T-helper 2 cell (primary cell): ENCODE measurements at places on chromosomes 7 and 10.
A peak's percentile ranks its signal among the peaks of the same experiment; 100 is the strongest.

DNA sequence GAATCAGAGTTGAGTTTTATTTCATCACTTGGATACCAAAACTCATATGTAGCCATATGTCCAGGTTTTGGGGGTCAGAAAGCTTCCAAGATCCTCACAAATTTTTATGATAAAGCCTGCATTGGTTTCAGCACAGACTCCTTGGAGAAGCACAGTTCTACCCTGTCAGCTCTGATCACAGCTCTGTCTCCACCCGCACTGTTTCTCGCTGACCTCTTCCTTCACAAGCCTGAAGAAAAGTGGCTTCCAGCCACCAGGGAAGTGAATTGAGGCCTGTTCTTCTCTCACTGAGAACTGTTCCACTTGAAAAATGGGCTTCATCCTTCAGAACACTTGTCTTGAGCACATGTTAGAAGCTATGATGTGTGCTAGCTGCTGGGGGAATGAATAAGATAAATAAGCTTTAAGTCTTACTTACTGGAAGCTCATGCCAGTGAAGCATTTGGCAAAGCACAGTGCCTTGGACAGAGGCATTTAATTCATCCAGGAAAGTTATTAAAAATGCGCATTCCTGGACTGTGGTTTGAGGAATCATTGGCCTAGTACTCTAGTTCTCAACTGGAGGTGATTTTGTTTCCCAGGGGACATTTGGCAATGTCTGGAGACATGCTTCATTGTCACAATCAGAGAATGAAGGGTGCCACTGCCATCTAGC, 133.6 kb downstream of the BMPER start:
- DNase-seq, result no peak

DNA sequence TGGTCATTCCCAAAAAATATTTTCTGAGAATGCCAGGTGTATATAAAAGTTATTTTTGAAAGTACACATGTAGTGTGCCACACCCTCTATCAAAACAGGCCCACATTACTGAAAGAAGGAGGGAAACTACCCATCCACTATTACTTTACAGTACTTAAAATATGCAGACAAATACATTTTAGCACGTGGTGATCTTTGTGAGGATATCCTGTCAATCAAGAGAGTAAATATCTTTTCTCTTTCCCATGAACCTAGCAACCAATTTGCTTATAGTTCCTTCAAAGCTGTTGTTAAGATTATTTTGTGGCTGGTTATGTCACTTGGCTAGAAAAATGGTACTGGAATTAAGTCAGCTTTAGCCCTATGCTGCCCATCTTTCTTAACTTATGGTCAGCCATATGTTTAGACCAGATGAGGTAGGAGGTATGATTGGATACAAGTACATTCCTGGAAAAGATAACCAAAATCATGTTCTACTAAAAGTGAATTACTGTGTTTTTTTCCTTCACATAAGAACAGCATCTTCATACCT, 70.1 kb downstream of the AUTS2 start:
- DNase-seq, result no peak

- DNase-seq, result no peak
These were observed 1000.9 kb downstream of the LRMDA start for GRCh38 chr10:76432016-76433012.

DNA sequence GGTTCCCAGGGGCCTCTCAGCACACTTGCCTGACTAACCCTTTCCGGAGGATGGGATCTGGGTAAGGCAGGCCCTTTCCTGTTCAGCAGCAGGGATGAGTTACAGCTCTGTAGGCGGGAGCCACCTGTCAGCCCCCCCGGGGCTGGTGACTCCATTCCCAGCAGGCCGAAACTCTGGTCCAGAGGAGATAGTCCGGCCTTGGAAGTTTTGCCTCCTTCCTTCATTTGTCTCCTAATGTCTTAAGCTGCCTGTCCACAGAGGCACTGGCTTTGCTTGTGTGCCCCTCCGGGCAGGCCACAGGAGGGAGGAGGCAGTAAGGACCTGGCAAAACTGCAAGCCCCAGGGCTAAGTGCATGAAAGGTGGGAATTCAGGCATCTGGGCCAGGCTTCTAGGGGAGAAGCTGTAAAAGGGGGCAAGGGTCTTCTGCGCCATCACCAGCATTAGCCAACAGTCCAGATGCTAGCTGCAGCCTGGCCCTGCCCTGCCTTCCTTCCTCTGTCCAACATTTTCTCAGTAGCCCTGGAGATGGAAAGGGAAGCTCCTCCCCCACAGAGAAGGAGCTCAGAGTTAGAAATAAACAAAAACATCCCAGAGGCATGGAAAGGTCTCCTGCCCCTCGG, 1.2 kb downstream of the ADIRF start:
- no peak for DNase-seq

DNA sequence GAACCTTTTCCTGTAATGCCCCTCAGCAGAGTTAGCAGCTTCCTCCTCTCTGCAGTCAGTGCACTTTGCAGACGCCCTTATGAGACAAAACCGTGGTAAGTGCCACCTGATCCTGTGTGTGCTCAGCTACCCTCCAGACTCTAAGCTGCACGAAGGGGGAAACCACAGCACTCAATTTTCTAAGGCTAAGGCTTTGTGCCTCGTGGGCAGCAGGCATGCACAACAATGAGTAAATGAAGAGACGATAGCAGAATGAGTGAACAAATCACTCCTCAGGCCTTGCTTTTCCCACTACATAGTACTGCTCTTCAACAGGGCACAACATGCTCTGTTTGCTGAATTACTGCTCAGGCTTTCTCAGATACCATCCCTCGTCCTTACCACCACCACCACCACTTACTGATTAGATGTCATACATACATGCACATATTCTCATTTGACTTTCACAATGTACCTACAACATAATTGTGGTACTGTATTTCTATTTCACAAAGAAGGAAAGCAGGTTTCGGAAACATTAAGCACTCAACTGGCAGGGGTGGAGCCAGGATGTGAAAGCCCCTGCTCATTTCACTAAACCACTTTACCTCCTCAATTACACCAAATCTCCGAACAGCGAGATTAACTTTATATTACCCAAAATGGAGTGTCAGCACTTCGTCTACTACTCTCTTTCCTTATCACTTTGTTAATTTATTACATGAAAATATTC, 85.4 kb downstream of the ICA1 start:
- peak; percentile 19 for DNase-seq

DNA sequence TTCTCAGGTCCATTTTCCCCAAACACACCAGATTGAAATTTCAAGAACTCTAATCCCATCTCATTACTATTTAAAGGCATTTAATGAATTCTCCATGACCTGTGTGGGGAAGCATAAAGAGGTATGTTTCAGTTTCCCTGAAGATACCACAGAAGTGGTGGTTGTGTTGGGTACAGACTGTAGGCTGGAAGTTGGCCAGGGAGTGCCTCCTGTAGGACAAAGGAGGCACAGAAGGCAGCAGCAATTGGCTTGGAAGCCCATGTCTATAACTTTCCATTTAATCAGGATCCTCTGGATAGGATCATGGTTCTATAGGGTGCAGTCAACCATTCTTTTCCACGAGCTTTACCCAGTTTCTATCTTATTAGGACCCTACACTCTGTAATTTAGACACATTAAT, 8.6 kb upstream of the BET1 start:
- no peak for DNase-seq

- DNase-seq, result no peak
These were observed 116.9 kb upstream of the GDF10 start for GRCh38 chr10:47182934-47183703.

DNA sequence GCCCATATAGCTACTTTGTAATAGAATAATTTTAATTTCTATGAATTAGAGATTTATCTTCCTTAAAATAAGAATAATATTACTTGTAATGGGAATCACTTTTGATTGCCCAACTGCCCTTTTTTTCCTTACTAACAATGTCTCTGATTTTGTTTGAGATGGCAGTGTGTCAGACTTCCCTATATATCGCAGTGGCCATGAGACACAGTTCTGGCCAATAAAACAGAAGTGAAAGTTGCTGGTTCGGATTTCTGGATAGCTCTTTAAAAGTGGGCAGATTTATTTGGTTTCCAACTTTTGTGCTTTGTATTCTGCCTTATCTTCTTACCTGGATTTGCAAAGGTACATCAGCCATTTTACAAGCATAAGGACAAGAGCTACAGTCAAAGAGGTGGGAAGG, 170.2 kb downstream of the PPP1R17 start:
- no peak for DNase-seq

- DNase-seq, result no peak
These were observed 7.6 kb downstream of the BPGM start for GRCh38 chr7:134654104-134654775.

DNA sequence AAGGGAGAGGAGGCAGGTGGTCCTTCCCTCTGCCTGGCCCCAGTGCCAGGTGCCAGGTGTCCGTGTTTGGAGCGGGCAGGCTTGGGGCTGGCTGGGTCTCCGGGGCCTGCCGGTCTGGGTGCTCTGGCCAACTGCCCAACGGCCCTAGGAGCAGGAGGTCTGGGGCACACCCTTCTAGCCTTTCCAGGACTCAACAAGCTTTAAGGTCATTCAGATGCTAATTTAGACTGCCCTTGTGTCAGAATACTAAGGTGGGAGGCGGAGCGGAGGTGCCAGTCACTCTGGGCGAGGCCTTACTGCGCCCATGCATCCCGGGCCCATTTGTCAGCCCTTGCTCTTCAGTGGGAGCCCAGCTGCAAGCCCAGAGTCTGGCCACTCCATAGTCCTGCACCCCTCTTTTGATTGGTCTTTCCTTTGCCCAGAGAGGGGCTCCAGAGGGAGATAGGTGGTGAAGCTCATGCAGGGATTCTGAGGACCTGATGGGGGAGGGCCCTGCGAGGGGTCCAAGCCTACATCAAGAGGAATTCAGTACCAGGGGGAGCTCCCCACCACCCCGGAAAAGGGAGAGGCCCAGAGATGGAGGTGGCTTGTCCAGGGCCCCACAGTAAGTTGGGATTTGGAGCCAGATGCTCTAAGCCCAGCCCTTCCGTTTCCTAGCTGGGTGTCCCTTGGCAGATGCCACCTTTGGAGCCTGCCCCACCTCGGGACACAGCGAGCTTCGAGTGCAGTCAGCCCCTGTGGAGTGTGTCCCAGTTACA, 1.3 kb downstream of the PGAM2 start:
- no peak for DNase-seq

DNA sequence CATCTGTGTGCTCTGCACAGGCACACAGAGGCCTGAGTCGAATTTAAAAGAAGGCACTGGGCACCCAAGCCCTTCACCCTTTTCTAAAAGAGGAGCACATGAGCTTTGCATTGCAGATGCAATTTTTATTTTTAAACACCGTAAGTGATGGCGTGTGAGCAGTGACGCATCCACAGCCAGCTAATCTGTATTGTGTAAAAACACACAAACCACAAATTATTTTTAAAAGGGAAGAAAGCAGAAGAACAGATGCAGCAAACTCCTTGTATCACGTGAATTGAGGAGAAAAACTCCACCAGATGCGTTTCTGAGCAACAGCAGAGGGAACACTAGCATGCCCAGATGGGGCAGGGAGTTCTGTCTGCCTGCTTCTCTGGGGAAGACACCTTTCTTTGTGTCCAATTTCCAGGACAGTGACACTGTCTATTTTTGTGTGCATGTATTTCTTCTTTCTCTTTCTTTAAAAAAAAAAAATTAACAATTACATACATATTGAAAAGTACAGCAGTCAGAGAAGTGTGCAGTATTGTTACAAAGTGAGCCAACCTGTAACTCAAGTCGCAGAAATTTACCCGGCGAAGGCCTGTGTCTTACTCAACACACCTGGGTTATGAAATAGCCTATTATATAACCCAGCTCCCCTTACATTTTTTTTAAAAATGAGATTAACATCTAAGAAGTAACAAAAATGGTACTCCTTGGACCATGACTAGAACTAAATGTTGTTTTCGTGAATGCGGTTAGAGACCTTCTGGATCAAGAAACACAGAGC, 39.2 kb downstream of the EEPD1 start:
- no peak for DNase-seq

DNA sequence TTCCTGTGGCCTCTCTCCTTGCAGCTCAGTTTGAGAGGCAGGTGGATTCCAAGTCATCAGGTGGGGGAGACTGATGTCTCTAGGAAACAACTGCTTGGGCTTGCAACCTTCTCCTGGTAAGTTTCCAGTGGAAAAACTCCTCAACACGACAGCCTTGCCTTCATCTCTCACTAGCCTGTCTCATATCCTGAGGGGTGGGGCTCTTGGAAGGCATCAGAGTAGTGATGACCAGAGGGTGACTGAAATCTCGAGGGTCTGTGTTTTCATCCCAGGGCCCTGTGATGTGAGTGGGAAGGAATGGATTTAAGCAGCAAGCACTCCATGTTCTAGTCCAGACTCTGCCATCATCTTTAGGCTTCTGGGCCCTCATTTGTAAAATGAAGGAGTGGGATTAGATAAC, 107.0 kb downstream of the NRP1 start:
- no peak for DNase-seq

DNA sequence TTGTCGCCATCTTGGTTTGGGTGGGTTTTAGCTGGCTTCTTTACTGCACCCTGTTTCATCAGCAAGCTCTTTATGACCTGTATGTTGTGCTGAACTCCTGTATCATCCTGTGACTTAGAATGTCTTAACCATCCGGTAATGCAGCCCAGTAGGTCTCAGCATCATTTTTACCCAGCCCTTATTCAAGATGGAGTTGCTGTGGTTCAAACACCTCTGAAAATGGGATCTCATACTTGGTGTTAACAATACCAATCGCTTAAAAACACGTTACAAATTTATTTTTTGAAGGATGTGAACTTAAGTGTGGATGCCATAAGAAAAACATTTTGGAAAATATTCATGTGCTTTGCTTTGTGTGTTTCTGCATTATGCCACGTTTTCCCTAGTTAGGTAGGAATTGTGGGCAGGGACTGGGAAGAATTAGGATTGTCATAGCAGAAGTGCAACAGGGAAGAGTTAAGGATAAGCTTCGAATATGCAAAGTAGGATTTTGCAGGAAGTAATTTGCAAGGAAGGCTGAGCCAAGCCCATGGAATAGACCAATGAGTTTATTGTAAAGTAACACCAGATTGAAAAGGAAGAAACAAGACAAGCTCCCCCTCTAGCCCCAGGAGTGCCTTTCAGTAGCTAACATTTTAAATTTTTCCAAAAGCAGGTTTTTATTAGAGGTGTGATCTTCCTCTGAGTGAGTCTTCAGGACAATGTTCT, 56.4 kb downstream of the PRR15 start:
- no peak for DNase-seq

GRCh38 chr10:88960802-88961201, 8.2 kb upstream of the ACTA2 start:
- DNase-seq, result no peak

DNA sequence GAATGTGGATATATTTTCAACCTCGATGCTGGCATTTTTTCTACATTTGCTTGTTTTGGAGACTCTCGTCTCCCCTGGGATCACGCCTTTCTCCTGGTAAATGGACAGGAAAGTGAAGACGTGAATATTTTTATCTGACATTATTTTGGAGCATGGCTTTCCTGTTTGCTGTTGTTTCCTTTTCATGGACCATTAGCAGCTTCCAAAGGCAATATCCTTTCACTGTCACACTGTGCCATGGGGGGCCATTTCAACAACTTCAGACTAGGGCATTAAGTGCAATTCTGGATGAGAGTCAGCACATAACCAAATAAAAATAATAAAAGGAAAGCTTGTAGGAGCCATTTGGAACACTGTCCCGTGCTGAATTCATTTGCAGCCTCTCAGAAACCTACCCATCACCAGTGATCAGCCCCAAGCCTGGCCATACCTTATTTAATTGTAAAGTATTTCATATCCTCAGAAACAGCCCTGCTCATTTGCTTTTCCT, 75.9 kb upstream of the NEUROD6 start:
- DNase-seq, result no peak

- no peak for DNase-seq
These were observed 328.4 kb upstream of the C7orf33 start for GRCh38 chr7:148261996-148262688.
